Activated T-cell treated with anti-CD3 and anti-CD28 coated beads, Interleukin-2, amount 50 U/mL, for 1 hour (primary cell): ENCODE measurements at places on chromosomes 5 and 9.

DNA sequence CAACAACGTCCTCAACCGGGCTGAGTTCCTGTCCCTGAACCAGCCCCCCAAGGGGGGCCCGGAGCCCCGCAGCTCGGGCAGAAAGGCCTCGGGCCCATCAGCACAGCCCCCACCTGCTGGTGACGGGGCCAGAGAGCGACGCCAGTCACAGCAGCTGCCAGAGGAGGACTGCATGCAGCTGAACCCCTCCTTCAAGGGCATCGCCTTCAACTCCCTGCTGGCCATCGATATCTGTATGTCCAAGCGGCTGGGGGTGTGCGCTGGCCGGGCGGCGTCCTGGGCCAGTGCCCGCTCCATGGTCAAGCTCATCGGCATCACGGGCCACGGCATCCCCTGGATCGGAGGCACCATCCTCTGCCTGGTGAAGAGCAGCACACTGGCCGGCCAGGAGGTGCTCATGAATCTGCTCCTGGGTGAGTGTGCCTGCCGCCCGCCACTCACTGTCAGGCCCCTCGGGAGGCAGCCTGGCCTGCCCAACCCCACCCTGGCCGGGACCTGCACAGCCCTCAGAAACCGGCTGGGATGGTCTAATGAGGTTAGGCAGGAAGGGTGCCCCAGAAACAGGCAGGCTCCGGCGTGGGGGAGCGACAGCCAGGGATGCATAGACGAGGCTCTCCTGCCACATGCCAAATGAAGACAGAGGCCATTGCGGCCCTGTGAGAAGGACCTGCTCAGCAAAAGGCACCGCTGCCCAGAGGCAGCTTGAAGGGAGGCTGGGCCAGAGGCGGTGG, 678 bp downstream of the PLPP7 start:
- no peak for DNase-seq

DNA sequence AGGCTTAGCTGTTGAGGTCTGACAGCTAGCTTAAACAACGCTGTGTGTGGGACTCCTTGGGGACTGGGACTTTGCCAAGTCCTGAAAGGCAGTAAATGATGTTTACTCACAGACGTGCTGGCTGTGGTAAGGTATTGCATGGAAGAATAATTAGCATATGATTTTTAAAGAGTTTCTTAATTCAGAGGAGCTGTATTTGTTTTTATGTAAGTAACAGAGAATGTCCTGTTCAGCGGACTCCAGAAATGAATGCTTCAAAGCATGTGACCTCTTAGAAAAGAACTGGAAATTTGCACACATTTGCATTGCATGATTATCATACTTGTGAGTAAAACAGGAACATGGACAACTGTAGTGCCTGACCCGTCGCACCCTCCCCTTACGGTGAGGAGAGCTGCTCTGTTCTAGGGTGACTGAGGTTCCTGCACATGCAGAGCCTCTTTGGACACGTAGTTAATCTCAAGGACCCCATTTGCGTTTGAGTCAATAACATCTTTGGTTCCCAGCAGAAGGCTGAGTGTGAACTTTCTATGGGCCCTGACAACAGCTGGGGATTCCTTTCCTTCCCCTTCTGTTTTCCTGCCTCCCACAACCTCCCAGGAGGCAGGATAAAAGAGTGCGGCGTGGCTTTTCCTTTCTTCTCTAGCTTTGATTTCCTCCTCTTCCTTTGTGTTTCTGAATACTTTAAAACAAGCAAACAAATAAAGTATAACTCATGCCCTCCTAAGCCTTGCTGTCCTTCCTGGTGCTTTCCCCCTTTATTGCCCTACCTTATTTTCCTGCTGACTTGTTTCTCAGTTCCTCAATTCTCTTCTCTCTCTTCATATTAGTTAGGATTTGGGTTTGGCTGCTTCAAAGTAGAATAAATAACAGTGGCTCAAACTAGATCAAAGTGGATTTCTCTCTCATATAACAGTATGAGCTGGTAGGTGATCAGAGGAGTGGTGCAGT, 157.2 kb upstream of the CD180 start:
- no peak for DNase-seq

GRCh38 chr5:30001826-30002225, 1191.7 kb upstream of the CDH6 start:
- no peak for DNase-seq

DNA sequence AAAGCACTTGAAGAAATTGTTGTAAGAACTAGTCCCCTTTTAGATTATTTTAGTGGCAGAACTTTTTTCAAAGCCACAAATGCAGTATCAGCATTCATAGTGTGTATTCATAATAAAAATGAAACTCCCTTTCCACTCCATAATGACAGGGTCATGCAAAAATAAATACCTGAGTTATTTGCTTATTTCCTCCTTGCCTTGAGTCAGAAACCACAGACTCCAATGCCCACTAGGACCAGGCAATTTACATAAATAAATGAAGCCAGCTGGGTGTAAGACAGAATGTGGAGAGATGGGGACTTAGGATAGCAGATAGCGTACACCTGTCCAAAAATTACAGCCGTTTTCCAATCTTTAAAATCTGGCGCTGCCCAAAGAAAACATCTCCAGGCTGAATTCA, 417.8 kb downstream of the TMEM161B start:
- DNase-seq: no peak

GRCh38 chr9:136255896-136256890, 10.6 kb upstream of the QSOX2 start:
- no peak for DNase-seq

DNA sequence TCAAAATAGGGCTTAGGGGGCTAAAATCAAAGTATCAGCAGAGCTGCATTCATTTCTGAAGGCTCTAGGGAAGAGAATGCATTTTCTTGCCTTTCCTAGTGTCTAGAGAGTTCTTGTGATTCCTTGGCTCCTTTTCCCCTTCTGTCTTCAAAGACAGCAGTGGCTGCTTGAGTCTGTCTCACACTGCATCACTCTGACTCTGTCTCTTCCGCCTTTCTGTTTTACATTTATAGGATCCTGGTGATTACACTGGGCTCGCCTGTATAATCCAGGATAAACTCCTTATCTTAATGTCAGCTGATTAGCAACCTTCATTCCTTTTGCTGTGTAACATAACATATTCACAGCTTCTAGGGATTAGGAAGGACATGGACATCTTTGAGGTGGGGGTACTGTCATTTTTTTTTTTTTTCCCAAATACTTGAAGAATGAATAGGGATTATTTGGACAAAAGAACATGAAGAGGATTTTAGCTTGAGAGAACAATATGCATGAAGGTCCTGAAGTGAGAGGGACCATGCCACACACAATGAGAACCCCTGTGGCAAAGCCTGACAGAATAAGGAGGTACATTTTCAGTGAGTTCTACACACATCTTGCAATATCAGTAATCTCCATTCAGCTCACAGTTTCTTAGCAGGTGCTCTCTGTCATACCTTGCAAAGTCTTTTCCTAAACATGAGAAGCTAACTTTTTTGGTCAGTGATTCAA, 267.6 kb downstream of the FAM170A start:
- no peak for DNase-seq

- no peak for DNase-seq
Observed at GRCh38 chr9:87875060-87875459, 7.6 kb upstream of the SPATA31E1 start.

DNA sequence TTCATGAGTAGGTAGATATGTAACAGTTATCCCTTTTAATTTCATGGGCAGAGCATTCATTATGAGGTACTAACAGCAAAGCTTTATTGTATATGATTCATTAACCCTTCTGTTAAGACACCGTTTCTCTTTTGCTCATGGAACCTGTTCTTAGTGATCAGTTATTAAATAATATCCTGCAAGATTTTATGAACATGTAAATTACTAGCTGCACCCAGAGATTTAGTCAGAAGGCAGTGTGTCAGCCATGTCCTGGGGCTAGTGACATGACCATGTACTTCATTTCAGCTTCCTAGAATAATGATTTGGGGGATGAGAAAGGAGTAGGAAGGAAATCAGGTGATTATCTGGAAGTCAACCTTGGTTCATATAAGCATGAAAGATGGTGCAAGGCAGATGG, 7.0 kb downstream of the MAST4 start:
- DNase-seq: no peak

- DNase-seq: no peak
Observed at GRCh38 chr9:105114964-105115728, 129.3 kb upstream of the SLC44A1 start.

DNA sequence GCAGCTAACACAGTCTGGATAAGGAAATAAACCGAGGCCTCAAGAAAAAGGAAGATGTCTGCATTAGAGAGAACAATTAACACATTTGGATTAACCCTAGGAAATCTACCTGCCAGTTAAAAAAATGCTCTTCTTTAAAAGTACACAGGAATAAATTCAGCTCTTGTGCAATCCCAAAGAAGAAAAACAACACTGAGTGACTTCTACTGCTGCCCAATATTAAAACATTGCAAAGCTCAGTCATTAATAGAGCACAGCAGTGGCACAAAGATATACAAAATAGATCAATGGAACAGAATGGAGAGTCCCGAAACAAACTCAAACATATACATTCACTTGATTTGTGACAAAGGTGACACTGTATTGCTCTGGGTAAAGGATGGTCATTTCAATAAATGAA, 119.7 kb downstream of the GNAQ start:
- no peak for DNase-seq

DNA sequence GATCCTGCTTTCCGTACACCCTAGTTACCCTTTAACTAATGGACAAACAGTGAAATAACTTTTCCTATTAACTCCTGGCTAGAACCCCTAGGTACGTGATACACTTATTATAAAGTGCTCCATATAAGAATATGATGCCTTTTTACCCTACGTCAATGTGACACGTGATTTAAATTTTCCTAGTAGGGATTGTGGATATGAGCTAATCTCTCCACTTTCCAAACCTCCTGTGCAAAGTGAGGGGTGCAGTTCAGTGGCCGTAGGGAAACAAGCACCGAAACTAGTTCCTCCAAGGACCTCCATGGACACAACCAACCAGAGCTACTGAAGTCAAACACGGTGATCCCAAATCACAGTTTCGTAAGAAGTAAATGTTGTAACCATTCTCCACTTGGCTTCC, 19.3 kb downstream of the NFIB start:
- no peak for DNase-seq

DNA sequence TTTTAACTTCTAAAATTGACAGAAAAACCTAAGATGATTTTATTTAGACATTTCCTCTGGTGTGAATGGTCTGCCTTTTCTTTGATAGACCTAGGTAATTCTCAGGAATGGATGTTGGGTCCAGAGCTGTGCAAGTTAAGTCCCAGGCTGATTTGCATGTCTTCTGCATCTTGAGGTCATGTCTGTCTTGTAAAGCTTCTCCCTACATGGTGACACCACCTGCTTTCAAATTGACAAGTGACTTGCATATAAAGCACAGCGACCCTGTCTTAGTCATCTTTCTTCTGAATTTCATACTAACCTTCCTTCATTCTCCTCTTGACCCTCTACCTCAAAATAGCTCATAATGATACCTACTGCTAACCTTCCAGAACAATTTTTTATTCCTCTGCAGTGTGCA, 29.2 kb downstream of the OSTF1 start:
- no peak for DNase-seq

DNA sequence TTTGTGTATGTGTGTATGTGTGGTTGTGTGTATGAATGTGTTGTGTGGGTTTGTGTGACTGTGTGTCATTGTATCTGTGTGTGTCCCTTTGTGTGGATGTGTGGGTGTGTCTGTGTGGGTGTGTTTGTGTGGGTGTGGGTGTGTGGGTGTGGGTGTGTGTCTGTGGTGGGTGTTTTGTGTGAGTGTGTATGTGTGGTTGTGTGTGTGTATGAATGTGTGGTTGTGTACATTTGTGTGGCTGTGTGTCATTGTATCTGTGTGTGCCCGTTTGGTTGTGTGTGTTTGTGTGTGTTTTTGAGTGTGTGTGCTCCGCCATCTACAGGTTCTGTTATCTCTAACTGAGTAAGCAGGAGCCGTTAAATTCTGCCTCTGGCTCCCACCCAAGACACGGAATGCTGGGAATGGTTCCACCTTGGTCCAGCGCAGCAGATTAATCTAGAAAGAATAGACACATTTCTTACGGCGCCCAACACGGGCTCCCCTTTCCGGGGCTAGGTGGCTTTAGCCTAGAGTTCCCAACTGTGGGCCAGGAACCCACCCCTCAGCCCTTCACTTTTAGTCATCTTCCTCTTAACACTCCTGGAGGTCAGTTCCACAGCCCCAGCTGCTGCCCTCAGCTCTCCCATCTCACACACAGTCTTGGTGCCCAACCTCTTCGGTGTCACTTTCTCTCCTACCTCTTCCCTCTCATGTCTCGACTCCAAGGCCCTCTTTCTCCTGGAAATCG, 197.1 kb downstream of the TTLL11 start:
- no peak for DNase-seq

- DNase-seq: no peak
Observed at GRCh38 chr9:20478786-20479185, 143.5 kb downstream of the MLLT3 start.

- no peak for DNase-seq
Observed at GRCh38 chr9:80223897-80224296, 652.1 kb downstream of the TLE4 start.

GRCh38 chr9:136620441-136621018, 42.2 kb upstream of the EGFL7 start:
- DNase-seq: no peak

- DNase-seq: peak; percentile 68
Observed at GRCh38 chr9:93098236-93098946, 2.4 kb downstream of the CARD19 start.

- DNase-seq: no peak
Observed at GRCh38 chr5:173158366-173158765, 14.0 kb downstream of the BNIP1 start.

DNA sequence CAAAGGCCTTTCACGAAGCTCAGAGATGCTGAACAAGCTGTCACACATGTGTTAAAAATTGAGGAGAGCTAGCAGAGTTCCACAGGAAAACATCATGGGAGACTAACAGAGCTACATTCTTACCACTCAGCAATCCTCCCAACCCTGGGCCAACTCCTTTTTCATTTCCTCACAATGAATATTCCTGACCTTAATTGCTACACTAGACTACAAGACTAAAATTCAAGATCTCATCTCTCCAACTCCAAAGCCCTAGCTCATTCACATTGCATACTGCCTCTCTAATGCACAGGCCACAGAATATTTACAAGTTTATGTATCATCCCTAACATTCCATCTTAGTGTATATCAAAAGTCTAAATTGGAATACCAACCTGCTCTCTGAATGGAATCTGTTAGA, 21.2 kb downstream of the ERMP1 start:
- no peak for DNase-seq

DNA sequence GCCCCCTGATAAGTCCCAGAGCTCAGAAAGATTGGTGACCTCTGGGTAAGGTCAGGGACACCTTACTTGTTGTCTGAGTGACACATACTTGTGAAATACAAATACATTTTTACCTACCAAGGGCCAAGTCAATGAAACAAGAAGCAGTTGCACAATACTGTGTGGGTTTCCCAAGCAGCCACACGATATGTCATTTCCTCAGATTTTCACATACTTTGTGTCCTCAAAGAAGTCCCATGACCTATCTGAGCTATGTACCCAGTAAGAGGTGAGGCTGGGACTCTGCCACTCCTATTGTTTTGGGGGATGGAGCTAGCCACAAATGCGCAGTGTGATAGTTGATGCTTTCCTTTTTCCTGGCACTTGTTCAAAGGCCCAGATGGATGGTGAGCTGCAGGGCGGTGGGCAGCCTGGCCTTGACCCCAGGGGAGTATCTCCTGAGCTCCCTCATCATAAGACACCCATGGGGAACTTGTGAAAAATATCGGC, 4.8 kb upstream of the SLC25A51 start:
- no peak for DNase-seq
